ENCODE measurements at places on chromosomes 13 and 19.
A peak's percentile ranks its signal among the peaks of the same experiment; 100 is the strongest.

DNA sequence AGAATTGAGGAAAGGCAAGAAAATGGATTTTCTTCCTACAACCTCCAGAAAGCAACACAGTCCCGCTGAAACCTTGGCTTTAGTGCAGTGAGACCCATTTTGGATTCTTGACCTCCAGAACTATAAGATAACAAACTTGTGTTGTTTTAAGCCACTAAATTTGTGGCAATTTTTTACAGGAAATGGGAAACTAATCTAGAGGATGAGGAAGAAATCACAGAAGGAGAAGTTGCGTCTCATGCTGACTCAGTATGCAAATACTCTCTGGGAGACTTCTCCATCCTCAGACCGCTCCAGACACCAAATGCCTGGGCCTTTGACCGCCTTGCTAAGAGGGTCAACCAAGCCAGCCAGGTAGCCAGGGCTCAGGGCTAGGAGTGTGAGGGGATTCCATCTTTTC is 13.1 kb upstream of the CEACAM16 start:
- peak; percentile 21 for DNase-seq

DNA sequence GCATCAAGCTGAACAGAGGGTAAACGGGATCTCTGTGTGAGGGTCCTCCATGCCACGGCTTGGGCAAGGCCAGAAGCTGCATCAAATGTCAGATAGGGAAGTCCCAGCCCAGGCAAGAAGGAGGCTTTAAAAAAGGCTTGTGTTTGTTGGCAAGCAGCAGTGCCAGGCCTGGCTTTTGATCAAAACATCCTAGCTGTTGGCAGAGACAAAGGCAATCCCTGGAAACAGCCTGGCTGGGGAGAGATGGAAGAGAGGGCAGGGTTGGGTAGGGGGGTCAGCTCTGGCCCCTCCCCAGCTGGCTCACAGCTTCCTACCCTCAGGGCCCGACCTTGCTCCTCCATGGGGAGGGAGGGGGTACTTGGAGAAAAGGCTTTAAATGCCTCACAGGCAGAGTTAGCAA is 61.8 kb upstream of the KCTD15 start:
- DNase-seq: no peak

GRCh38 chr13:80844164-80844563 is 503.2 kb upstream of the SPRY2 start:
- DNase-seq: no peak

- no peak for DNase-seq
Observed at GRCh38 chr13:88649855-88650254, 978.7 kb downstream of the SLITRK5 start.

DNA sequence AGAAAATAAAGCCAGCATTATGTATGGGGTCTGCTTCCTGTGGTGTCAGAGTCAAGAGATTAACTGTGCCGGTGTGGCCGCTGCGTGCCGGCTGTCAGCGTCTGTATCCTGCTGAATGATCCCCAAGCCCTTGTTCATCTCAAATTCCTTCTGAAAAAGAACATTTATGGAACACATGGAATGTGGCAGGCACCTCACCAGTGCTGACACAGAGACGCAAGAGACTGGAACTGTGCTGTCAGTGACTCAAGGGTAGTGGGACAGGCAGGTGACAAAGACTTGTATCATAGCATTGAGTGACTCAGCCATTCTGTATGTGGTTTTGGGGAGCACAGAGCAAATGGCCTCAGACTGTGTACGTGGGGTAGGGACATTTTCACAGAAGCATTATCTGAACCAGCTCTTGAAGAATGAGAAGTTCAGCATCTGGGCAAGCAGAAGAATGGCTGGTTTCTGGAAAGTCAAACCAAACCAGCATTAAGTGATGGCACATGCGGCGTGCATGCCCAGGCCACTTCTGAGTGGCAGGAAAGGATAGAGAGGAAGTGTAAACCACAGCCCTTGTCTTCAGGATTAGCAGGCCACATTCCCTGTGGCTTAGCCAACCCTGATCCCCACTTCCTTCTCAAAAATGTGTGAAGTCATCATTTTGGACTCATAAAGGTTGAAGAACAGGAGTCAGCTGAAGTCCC is 54.0 kb upstream of the IRS2 start:
- DNase-seq: peak; percentile 88

GRCh38 chr13:48528720-48529119 is 4.2 kb downstream of the RCBTB2 start:
- no peak for DNase-seq

DNA sequence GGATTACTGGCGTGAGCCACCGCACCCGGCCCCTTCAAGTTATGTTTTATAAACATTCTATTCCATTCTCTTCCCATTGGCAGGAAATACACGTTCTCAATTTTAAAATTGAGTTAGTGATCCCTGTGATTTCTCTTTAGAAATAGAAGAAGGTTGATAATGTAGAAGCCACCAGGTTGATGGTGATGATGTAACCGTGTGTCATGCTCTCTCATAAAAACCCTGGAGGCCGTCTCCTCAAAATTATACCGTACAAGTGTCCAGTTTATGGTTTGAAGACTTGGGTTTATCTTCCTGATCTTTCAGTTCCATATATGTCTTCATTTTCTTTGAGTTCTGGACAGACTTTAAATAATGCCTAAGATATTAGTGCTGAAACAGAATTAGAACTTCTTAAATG is 32.2 kb downstream of the COG3 start:
- DNase-seq: no peak

GRCh38 chr13:27053902-27054595 is 117.6 kb downstream of the USP12 start:
- peak; percentile 84 for DNase-seq

DNA sequence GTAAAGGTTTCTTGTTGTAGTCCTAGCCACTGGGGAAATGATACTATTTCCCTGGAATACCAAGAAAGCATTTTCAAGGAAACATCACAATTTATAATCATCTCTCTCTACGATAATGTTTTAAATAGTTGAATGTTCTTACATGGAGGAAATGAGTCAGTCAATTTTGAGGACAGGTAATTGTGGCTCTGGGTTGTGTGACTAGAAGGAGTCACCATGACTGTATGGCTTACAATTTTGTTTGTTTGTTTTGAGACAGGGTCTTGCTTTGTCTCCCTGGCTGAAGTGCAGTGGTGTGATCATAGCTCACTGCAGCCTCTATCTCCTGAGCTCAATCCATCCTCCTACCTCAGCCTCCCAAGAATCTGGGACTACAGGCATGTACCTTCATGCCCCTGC is 47.4 kb downstream of the COG3 start:
- no peak for DNase-seq

DNA sequence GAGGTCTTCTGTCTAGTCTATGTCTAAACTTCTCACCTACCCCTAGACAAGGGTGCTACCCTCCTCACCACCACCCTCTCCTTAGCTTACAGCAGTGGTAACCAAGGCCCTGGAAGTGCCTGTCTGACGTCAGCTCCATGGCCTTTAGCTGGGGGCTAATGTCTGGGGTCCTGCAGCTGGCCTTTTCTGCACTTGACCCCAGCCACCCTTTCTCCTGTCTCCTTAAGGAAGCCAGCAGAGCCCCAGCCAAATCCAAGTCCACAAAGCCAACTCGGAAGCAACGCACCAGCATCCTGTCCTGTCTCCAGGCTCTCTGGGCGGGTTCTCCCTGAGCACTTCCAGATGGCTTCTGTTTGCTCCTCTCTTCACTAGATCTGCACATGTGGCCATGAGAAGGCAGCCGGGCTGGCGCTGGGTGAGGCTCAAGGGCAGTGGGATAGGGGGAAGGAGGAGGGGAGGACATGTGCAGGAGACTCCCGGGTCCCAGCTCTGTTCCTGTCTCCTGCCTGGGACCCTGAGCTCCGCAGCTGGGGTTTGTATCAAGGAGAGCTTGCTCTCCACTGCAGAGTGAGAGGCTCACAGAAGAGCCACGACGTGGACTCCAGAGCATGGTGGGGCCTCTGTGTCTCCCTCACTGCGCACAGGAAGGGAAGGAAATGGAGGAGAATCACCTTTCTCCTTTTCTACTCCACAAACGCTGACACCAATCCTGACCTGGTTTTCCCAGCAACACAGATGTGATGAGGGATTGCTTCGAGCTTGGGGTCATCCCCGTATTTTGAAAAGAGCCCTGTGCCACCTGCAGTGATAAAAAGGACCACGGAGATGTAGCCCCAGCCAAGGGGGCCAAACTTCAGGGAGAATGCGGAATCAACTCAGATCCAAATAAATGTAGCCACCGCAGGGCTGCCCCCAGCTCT is 204.2 kb downstream of the USP12 start:
- DNase-seq: no peak

GRCh38 chr19:48755084-48755641 is at the start of gene FGF21:
Gene FGF21 (plus strand): TSS chr19:48755524. CDS start chr19:48756237, 713 bp downstream.
- DNase-seq: peak; percentile 12

DNA sequence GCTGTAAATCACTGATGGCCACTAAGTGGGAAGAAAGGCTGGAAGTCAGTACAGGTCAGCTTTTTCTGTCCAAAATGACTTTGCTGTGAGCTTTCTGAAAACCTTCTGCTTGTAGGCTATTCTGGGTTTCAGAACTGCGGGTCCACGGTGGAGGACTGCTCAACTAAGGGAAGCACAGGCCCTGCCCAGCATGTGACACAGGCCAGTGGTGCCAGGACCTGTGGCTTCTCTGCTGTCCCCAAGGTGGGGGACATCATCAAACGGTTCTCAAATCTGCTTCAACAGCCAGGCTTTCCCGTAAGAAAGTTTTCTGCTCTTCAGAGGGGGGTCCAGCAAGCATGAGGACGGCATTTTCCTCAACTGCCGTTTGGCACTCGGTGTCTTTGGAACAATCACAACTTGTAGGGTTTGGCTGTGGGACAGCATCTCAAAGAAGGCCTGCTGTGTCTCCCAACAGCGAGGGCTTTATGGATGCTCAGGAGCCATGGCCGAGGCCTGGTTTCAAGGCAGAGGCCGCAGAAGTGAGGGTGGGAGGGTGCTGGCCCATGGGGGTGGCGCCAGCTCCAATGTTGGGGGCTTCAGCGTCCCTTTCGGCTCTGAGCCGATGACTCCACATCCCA is 3.8 kb downstream of the SGTA start:
- no peak for DNase-seq

GRCh38 chr19:57171551-57172081 is 4.3 kb upstream of the DUXA start:
- peak; percentile 13 for DNase-seq

DNA sequence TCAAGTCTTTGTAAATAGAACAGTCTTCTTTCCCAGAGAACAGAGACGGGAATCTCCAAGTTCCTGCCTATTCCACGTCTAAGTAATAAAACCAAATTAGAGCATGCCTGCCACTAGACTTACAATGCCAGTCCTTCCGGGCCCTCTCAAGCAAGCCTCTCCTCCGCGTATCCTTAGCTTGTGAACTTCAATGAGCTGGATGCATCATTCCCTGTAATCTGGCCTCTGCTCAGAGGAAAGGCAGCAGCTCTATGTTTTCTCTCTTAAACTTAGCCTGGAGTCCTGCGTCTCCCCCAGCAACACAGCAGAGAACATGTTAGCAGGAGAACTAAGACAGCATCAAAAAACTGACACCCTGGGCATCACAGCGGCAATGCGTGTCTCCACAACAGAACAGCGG is 8.2 kb downstream of the NALCN start:
- DNase-seq: no peak

- DNase-seq: no peak
Observed at GRCh38 chr13:40494946-40495620, 171.4 kb downstream of the FOXO1 start.

DNA sequence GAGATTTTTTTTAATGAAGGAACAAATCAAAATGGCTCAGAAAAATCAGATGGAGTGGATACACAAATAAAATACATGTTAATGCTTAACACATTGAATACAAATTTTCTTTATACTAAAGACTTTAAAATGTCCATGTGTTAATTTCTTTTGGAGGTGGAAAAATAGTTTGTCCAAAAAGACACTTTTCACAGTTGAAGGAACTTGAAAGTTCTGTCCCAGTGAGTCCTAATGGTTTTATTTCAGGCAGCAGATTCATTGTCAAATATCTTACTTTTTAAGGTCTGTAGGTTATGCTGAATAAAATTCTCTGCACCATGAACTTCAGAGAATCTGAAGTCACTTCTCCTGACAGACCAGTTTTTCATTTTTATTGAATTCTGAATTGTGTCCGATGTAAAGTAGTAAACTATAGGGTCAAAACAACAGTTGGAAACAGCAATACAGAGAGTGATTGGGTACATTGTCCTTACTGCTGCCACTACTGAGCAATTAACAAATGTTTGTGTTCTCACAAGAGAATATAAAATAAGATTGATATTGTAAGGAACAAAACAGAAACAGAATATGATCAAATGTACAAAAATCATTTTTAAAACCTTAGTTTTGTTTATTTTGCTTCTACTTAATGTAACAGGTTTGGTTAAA is 1.6 kb downstream of the LPAR6 start:
- no peak for DNase-seq

DNA sequence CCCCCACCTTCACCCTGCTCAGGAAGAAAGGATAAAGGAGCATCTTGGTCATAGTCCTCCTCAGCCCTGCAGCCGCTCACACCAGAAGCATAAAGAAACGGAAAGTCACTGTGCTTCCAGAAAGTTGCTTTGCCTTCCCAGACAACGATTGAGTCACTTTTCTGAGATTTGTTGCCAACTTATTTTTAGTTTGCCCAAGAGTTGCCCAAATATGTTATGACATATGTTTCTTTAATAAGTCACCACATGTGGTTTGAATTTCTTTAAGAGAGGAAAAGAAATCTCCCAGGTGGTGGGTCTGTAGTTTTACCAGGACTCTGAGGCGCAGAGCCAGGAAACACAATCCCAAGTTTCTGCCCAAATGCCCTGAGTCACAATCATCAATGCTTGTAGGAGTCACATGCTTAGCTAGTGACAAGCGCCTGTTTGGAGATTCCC is 63.4 kb upstream of the LRCH1 start:
- DNase-seq: peak; percentile 92

DNA sequence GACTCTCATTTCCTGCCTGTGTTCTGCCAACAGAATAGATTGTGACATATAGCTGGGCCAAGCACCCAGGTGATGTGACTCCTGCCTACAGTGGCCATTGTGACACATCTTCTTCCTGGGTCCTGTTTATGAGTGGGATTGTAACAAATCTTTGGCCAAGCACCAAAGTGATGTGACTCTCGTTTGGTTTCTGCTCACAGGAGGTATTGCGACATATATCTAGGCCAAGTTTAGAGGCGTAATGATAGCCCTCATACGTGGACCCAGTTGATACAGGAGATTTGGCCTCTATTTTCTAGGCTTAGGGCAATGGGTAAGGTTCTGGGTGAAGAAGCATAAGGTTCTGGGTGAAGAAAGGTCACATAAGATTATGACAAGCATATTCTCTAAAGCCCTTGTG is 76.2 kb downstream of the ZNF208 start:
- no peak for DNase-seq

GRCh38 chr13:98571955-98572662 is 4.8 kb downstream of the STK24 start:
- peak; percentile 73 for DNase-seq

- no peak for DNase-seq
Observed at GRCh38 chr19:16038196-16038695, 38.0 kb upstream of the TPM4 start.

- no peak for DNase-seq
Observed at GRCh38 chr13:109110159-109110558, 480.7 kb downstream of the MYO16 start.
